Activated CD8-positive, alpha-beta memory T cell treated with anti-CD3 and anti-CD28 coated beads, Interleukin-2, amount 50 U/mL, for 4 hours (primary cell): ENCODE measurements at places on chromosomes 3 and 15.
A peak's percentile ranks its signal among the peaks of the same experiment; 100 is the strongest.

GRCh38 chr15:38558372-38559059 is 6.1 kb downstream of the RASGRP1 start:
- DNase-seq = no peak

- no peak for DNase-seq
These were observed 62.2 kb downstream of the AAGAB start for GRCh38 chr15:67192185-67192820.

- DNase-seq = no peak
These were observed 796.6 kb upstream of the GBE1 start for GRCh38 chr3:82558081-82558480.

DNA sequence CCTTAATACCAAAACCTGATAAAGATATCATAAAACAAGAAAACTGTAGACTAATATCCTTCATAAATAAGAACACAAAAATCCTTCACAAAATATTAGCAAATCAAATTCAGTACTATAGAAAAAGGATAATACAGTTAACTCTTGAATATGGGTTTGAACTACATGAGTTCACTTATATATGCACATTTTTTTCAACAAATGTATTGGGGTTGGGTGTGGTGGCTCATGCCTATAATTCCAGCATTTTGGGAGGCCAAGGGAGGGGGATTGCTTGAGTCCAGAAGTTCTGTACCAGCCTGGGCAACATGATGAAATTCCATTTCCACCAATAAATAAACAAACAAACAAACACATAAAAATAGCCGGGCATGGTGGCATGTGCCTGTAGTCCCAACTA is 39.2 kb downstream of the GOLGB1 start:
- no peak for DNase-seq

DNA sequence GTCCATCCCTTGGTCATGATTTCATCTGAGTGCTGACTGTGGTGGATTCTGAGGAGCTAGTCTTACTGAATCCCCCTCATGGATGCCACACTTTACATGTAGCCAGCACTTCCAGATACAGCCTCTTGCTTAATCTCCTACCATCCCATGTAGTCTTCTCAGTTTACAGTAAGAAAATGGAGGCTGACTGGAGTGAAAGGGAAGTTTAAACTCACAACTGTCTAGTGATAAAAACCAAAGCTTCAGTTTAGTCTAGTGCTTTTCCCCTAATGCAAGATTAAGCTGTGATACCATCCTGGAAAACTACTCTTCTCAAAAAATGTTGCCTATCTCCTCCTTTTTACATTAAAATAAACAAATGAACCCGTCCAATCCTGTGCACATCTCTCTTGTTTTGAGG is 146.8 kb upstream of the HES1 start:
- no peak for DNase-seq

GRCh38 chr3:189688262-189688661 is 57.1 kb downstream of the TP63 start:
- DNase-seq = no peak

- no peak for DNase-seq
These were observed 105.8 kb upstream of the UNC13C start for GRCh38 chr15:53872410-53872809.

DNA sequence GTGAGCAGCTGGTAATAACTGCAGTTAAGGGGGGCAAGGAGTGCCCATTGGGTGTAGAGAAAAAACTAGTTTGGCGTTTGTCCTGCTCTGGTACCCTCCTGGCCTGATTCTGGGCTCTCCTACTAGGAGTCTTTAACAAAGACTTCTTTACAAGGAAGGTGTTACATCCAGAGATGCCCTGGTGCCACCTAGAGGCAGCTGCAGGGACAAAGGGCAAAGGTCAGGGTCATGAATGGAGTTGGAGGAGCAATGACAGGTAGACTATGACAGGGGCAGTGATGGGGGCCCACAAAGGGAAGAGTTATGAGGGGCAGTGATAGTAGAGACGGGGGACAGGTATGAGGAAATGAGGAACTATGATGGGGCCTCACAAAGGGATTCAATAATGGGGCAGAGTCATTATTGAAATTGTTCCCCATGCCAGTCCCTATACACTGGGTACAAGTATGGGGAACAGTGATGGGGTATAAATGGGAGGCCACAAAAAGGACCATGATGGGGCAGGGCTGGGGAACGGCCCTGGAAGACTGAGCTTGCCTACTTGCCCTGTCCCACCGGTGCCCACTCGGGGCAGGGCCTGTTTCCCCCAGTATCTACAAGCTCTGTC is 7.9 kb downstream of the CCDC71 start:
- peak; percentile 64 for DNase-seq

DNA sequence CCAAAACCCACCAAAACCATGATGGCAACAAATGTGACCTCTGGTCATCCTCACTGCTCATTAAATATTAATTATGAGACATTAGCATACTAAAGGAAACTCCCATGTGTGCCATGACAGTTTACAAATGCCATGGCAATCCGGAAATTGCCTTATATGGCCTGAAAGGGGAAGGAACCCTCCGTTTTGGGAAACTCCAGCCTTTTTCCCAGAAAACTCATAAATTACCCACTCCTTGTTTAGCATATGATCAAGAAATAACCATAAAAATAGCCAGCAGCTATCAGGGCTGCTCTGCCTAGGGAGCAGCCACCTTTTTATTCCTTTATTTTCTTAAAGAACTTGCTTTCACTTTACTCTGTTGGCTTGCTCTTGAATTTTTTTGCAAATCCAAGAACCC is 992.7 kb downstream of the NTRK3 start:
- no peak for DNase-seq
